ENCODE measurements at places on chromosomes 7 and 10.

- no peak for DNase-seq
Observed at GRCh38 chr10:126204320-126204719, 184.0 kb downstream of the ADAM12 start.

DNA sequence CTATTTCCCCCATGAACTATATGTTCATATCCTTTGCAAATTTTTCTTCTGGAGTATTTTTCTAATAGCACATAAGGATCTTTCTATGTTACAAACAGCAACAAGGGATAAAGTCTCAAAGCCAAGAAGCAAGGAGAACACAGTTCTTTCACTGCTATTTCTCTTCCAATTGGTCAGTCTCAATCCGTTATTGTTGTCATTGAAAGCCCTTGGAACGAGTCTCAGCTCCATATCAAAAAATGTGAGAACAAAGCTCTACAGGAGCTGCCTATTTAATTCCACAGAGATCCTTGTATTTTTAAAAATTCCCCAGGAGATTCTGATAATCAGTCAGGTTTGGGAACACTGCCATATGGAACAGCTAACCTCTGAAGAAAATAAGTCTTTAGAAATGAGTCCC, 15.7 kb downstream of the SLC35B4 start:
- no peak for DNase-seq

GRCh38 chr7:70450731-70451130, 681.2 kb upstream of the GALNT17 start:
- DNase-seq = no peak

GRCh38 chr7:141558544-141559183, 7.5 kb downstream of the AGK start:
- DNase-seq = no peak

DNA sequence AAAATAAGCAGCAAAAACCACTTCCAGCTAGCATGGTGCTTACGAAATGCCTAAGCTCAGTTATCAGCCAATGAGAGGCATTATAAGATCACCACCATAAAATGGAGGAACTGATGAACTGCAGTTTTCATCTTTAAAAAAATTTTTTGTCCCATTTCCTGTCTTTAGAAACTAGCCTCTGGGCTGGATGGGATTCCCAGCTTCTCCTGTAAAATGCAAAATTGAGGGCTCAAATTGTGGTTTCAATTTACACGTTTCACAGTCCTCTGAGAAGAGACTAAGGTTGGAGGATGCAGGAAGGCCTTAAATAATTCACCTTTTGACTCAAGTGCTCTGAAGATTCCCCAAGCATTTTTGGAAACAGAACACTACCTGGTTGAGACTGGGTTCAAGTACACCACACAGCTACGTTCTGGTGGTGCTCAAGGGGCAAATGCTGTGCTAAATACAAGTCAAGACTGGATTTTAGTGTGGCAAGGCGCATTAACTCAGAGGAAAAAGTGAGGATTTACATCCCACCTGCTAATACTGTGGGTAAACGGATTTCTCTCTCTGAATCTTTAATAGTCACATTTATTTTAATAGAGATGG, 951 bp downstream of the ZNF25 start:
- DNase-seq = peak; percentile 5

- DNase-seq = no peak
Observed at GRCh38 chr7:7795203-7795602, 76.8 kb upstream of the RPA3 start.

- no peak for DNase-seq
Observed at GRCh38 chr10:480928-481552, 208.4 kb downstream of the DIP2C start.

DNA sequence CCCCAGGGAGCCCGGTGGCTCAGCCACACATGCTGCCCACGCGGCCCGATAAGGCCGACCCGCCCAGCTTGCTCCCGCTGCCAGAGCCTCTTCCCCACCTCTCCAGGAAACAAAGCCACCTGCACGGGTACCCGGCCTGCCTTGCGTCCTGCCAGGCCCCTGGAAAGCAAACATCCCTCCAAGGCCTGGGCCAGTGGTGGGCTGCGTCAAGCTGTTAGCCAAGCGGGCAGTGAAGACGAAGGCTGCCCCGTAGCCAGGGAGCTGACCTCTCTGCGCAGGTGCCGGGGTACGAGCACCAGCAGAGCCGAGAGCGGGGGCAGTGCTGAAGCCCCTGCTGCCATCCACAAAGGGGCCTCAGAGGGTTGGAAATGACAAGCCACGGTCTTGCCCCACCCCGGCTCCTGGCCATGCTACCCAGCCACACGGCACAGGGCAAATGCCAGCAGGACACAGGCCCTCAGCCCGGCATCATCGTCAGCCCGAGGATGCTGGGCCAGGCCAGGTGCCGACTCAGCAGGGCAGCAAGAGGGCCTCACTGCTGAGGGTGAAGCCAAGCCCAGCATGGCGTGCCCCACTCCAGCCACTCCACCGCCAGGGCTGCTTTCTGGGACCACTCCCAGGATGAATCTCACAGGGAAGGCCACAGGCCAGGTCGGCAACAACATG, 140.0 kb downstream of the PTPRN2 start:
- no peak for DNase-seq

- DNase-seq = no peak
Observed at GRCh38 chr7:6619961-6620360, 4.6 kb downstream of the ZNF853 start.

DNA sequence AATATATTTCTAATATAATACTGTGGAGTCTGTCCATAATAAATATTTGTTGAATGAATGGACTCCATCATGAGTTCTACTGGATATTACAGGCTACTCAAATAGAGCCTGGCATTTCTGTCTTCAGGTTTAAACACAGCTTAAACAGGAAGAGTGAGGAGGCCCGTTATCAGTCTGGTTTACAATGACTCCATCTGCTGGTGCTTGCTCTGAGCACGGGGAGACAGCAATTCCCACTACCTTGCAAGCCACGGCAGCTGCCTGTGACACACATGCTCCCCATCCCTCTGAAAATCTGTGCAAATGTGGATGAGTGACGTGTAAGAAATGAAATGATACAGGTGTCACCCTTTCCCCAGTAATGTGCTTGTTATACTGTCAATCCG, 293.5 kb upstream of the IMMP2L start:
- no peak for DNase-seq

DNA sequence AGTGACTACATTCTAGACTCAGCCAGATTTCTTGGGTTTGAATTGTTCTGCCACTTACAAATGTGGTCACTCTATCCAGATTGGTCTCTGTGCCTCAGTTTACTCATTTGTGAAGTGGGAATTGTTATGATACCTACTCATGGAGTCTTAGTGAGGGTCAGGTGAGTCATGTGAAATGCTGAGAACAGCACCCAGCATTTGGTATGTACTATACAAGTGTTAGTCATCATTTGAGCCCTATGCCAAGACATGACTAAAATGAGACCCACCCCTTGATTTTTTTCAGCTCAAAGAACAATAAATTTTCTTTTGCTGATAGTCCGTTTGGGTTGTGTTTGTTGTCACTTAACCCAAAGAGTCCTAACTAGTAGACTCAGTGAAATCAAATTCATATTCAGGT, 92.8 kb downstream of the CHN2 start:
- no peak for DNase-seq

DNA sequence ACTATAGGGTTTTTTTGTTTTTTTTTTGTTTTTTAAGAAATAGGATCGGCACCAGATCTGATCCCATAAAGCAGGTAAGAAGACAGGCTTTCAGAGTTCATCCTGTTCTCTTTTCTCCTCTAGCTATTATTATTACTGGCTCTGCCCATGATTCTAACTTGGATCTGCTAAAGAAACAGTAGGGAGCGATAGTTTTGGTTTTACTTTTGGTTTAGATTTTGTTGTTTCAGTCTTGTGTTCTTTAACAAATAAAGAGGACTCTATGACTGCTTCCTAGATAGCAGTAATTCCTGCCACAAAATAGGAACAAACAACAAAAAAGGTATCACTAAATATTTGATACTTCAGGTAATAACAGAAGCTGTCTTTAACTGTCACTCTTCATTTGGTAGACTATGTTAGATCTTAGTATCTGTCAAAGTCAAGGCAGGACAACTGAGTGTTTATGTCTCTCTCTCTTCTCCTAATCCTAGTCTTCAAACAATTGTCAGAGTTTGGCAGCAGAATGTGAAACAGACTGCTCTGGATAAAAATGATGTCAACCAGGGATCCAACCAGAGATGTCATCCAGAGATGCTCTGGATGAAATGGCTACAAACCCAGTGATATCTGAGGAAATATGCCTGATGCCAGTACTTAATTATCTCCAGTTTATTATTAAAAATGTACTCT, 99.8 kb downstream of the KMT2C start:
- DNase-seq = no peak

GRCh38 chr10:77741746-77742145, 104.1 kb upstream of the KCNMA1 start:
- no peak for DNase-seq

GRCh38 chr7:5229451-5230264, 39.6 kb downstream of the WIPI2 start:
- DNase-seq = no peak

DNA sequence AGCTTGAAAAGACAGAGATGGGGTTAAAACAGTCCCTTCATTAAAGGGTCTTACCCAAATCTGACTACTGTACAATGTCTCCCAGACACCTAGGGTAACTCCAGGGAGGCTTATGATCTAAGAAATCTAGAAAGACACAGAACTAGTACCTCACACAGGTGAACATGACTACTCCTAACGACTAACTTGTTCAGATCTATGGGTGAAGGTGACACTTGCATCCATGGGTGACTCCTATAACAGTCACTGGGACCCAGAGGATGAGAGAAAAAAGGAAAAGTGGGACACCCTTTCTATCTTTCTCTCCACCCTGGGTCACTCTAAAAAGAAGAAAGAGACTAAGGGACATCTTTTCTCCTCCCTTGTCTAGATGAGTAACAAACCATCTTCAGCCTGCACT, 19.2 kb downstream of the AKR1C8 start:
- no peak for DNase-seq
